Bone marrow (tissue), 2 donors: ENCODE measurements at places on chromosomes 2 and 18.

DNA sequence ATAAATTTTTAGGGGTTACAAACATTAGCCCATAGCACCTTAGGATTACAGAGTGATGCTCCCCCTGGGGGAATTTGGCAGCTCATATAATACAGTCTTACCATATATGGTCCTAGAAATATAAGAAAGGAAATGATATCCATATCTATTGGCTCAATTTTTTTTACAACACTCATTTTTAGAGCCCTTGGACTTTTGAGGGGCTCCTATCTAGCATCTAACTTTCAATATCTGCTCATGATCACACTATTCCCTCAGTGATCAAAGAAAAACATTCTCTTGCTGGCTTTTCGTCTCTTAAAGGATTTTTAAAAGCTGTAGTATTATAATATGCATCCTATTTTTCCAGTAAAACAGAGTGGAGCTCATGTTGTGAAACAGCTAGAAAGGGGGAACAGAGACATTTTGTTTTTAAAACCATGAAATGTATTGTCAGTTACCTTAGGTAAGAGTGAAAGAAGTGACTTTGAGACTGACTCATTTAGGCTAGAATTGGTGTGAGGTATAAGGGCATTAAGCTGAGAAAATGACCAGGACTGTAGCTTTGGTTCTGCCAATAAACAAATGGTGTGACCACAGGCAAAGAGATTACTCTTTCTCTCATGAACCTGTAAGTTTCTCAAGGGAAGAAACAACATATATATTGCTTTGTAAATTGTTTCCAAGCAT is 65.8 kb downstream of the ALPK2 start:
- DNase-seq, result no peak

DNA sequence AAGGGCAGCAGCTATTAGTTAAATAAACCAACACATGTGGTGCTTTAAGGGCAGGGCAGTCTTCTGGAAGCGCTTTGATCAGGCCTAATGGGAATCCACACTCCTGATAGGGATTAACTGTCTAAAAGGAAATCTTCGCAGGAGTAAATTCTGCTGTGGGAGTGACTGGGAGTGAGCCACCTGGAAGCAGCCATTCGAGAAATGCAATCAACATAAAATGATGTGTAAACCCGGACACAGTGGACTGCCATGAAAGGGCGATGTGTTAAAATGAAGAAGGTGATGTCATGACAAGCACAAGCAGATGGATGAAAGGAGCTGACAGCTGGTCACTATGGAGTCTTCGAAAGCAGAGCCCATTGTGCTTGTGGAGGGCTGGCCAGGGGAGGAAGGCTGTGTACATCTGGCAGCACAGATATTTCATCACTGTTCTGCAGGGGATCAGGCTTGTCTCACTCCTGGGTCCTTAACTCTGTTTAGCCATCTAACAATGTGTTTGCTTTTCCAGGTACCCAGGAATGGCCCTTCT is 24.8 kb upstream of the GALNT14 start:
- no peak for DNase-seq

- DNase-seq, result no peak
Observed at GRCh38 chr2:69831354-69831905, 2.0 kb downstream of the GMCL1 start.

GRCh38 chr2:72145658-72146329 is 1.9 kb downstream of the CYP26B1 start:
- DNase-seq, result no peak

- DNase-seq, result no peak
Observed at GRCh38 chr2:234500394-234501006, 3.6 kb upstream of the ARL4C start.

DNA sequence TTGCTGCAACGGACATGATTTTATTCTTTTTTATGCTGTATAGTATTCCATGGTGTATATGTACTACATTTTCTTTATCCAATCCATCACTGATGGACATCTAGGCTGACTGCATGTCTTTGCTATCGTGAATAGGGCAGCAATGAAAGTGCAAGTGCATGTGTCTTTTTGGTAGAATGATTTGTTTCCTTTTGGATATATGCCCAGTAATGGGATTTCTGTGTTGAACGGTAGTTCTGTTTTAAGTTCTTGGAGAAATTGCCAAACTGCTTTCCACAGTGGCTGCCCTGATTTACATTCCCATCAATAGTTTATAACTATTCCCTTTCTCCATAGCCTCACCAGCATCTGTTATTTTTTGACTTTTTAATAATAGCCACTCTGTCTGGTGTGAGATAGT is 99.7 kb upstream of the CRIM1 start:
- DNase-seq, result no peak

GRCh38 chr18:36490897-36491296 is 193.4 kb downstream of the FHOD3 start:
- no peak for DNase-seq

DNA sequence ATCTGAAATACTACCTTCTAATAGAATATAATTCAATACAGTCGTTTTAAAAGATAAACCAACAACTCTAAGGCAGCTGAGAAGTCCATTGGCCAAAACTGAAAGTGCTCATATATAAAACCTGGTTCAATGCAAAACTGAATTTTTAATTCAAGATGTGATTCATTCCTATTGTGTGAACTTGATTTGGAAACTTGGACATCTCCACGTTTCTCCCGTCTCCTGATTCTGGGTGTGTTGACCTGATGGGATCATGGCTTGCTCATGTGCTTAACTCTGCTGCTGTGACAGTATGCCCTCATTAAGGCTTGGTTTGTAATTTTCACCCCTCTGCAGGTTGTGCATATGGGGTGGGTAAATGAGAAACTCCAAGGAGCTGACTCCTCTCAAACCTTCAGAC is 166.3 kb upstream of the TPO start:
- DNase-seq, result no peak

- no peak for DNase-seq
Observed at GRCh38 chr2:126797622-126798275, 100.9 kb upstream of the TEX51 start.

GRCh38 chr2:210922419-210922818 is 366.0 kb downstream of the CPS1 start:
- DNase-seq, result no peak

DNA sequence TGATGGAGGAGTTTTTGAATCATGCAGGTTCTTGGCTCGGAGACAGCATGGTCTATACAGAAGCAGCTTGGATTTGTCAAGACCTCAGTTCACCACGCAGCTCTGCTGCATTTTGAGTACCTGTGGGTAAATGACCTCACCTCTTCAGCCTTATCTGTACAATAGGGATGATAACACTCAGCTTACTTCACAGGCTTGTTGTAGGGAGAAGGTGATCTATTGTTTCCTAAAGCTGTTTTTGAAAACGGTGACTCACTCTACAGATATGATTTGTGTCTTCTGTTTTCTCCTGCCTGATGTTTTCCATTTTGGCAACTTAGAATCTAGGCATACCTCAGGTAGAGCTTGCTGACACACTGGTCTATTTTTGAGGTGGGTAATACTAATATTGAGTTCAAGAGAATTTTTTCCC is 80.3 kb downstream of the FMNL2 start:
- no peak for DNase-seq

DNA sequence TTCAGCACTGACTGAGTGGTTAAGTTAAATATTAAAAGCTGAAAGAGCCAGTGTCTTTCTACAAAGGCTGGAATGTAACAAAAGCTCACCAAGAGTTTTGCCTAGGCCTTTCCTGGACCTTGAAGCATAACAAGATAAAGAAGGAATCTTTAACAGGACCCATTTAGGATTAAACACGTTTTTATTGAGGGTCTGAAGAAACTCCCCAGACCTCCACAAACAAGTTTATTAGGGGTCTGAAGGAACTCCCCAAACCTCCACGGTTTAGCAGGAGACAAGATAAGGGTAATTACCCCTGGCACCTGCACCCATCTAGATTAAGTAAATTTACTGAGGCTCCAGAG is 104.0 kb downstream of the ACAA2 start:
- no peak for DNase-seq

- no peak for DNase-seq
Observed at GRCh38 chr2:57218206-57218605, 828.4 kb upstream of the VRK2 start.

- no peak for DNase-seq
Observed at GRCh38 chr2:228303960-228304359, 122.5 kb upstream of the SPHKAP start.

DNA sequence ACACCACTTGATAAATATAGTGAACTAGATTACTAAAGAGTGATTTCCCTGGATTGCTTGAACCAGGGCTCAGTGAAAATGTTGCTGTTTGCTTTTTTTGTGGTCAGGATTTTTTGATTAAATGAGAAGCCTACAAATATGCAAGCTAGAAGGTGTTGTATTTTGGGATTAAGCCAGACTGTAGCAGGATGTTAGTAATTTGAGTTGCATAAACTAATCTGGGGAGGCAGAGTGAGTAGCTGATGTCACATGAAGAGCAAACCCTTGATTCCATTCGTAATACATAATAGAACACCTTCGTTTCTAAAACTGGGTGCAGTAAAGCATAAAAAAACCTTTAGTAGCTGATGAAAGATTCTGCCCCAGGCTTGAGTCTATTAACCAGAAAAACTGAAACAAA is 32.0 kb downstream of the NEDD4L start:
- DNase-seq, result no peak
